ENCODE measurements at places on chromosomes 3 and 15.

DNA sequence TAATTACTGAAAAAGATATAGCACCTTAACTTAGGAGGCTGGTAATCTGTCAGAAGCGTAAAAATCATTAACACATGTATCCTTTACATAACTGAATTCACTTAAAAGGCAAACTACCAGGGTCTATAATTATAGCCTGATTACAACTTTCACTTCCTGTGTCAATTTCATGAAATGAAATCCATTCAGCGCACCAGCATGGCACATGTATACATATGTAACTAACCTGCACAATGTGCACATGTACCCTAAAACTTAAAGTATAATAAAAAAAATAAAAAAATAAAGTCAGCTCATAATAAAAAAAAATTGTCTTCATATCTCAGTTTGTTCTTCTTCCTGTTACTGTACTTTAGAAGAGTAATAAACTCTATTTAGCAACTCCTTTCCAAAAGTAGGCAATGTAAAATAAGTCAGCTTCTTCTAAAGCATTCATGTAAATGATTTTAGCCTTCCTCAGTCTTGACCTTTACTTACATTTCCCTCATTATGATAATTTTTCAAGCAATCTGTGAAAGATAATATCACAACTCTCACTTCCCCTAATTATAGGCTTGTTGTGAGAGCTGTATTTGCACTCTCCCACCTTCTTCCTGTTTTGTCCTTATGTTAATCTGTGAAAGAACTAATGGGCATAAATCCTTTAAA, 50.1 kb downstream of the KBTBD8 start:
- no peak for DNase-seq

DNA sequence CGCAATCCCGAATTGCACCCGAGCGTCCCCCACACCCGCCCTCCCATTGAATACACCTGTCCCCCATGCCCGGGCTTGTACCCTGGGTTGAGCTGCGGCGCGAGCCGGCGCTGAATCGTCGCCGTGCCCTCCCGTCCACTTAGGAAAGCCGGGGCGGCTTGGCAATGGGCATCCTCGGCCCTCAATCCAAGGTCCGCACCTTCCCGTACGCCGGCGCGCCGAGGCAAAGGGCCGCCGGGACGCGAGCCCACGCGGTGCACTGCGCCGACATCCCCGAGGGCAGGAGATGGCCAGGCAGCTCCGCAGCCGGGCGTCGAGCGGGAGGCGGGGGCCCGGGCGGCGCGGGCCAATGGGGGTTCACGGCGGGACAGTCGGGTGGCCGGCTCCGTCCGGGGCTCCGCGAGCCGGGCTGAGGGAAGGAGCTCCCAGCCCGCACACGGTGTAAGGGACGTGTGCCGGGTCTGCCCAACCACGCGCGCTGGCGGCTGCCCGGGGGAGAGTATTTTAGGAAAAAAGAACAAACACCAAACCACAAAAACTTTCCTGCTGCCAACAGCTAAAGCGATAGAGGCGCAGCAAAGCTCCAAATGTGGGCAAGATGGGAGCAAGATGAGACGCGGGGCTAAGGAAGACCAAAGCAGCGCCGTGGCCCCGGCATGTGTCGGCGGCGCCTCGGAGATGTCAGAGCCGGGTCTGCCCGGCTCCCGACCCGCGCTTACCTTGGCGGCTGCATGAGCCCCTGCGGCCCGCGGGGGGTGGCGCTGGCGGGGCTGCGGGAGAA, 621 bp downstream of the RGMA start:
- no peak for DNase-seq

GRCh38 chr15:90650956-90651689, 66.0 kb upstream of the BLM start:
- no peak for DNase-seq

DNA sequence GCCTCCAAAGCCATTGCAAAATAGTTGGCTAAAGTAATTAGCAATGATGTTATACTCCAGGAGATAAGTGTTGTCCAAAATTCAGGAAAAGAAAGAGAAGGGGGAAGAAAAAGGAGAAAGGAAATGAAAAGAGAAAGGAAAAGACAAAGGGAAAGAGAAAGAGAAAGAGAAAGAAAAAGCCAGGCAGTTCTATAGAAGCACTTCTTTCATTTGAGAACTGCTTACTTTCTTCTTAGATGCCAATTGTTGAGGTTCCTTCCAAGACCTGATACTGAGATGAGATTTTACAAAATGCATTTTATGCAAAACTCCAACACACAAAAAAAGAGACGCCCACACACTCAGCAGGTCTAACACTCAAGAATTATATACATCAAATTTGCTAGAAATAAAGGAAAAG, 298.4 kb downstream of the KCNH8 start:
- no peak for DNase-seq

GRCh38 chr3:180239939-180240338, 203.2 kb upstream of the PEX5L start:
- no peak for DNase-seq

- no peak for DNase-seq
These were observed 974.4 kb upstream of the ALCAM start for GRCh38 chr3:104392327-104392726.

DNA sequence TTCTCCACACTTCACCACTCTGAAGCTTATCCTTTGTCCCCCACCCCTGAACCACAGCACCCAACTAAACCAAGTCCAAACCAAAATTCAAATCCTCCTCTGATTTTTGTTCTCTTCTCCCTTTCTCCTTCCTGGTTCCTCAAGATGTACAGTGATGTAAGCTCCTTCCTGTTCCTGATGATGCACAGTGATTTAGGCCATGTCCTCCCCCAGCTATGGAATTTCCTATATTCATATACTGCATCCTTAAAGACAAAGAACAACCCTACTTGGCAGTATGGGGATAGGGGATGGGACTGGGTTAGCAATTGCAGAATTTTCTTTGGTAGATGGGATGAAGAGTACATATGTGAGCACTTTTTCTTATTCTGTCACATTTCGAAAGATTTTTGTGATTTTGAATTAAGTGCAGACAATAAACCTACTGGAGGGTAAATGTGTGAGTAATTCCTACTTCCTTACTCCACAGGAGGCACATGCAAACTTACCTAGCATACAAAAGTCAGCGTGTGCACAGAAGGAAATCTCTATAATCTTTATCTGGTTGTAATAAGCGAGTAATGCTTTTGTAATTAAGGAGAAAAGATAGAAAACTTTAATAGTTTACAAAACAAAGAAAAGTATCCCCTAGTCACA, 125.0 kb downstream of the ANO10 start:
- DNase-seq = no peak

GRCh38 chr15:96123630-96124187, 206.8 kb upstream of the NR2F2 start:
- no peak for DNase-seq

GRCh38 chr15:24955531-24955921, 739 bp downstream of the SNRPN start:
- DNase-seq = no peak

DNA sequence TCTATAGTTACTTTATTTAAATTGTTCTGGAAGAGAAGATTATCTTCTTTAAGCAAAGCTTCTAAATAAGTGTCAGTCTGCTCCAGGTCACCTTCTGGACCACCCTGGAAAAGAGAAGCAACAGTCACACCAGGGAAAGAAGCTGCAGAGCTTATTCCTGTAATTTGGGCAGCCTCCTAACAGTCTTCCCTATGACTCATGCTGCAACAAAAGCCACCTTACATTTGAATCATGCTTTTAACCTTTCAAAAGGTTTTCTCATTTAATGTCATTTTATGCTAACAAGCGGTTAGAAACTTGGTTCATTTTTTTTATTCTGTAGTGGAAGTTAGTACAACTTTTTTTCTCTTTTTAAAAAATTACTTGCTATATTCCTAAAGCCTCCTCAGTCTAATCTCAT, 5.3 kb upstream of the GUCA1C start:
- no peak for DNase-seq

DNA sequence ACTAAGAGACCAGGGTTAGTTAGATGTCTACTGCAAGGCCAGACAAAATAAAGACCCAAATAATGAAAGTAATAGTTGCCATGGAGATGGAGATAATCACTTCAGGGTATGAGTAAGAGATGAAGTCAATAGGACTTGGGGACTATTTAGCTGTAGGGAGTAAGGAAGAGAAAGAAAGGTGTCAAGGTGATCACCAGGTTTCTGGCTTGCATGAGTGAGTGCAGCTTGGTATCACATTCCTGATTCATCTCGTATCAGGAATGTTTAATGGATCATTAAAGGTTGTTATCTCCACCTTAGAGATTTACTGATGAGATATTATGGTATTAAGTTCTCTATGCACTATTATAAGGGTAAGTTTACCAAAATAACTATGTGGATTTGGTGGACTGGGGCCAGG, 357.4 kb upstream of the ATP11B start:
- no peak for DNase-seq

GRCh38 chr15:88985547-88986393, 72.6 kb upstream of the MFGE8 start:
- DNase-seq = no peak

GRCh38 chr3:185176750-185177359, 24.0 kb upstream of the C3orf70 start:
- DNase-seq = peak; percentile 56

DNA sequence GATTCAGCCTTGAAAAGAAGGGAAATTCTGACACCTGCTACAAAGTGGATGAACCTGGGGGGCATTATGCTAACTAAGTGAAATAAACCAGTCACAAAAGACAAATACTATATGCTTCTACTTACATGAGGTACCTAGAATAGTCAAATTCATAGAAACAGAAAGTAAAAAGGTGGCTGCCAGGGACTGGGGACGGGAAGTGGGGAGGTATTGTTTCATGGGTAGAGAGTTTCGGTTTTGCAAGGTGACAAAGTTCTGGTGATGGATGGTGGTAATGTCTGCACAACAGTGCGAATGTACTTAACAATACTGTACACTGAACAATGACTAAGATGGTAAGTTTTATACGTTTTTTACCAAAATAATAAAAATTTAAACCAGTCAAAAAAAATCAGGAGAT, 4.8 kb downstream of the IDH2 start:
- DNase-seq = no peak

GRCh38 chr3:40387001-40387894, at the start of gene ENTPD3:
Gene ENTPD3, plus strand, starts transcription at chr3:40387184. Its CDS starts 874 bp downstream, at chr3:40388058.
- no peak for DNase-seq

DNA sequence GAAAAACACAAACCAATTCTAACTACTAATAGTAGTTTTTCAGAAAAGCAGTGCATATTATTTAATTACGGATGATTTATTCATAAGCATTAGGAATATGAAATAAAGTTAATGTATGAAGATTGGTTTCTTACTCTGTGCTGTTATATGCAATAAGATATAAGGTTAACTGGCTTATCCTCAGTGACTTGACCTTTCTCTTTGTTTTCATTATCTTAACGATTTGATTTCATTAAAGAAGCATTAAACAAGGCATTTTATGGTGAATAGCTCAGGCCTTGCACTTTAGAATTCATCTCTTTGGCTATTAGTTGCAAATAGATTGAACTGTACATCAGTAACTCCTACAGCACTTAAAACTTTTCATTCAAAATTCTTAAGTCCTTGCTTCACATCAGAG, 28.9 kb downstream of the RAP2B start:
- DNase-seq = no peak

DNA sequence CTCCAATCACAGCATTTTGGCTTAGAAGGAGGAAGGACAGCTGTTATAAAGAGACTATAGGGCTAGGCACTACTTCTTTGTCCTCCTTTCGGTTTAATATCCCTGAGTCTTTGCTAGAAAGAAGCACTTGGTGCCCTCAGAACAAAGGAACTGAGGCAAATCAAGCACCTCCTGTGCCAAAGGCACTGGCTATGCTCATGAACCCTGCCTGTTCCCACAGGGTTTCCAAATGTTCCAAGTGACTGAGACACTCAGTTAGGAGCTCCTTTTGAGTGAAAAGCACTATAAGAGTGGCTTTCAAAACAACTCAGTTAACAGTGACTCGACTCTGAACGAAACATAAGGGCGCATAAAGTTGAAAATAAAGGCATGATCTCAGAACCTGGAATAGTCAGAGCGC, 25.0 kb downstream of the TBC1D2B start:
- no peak for DNase-seq

- DNase-seq = no peak
These were observed 2.6 kb upstream of the FLNB start for GRCh38 chr3:58005669-58006068.

DNA sequence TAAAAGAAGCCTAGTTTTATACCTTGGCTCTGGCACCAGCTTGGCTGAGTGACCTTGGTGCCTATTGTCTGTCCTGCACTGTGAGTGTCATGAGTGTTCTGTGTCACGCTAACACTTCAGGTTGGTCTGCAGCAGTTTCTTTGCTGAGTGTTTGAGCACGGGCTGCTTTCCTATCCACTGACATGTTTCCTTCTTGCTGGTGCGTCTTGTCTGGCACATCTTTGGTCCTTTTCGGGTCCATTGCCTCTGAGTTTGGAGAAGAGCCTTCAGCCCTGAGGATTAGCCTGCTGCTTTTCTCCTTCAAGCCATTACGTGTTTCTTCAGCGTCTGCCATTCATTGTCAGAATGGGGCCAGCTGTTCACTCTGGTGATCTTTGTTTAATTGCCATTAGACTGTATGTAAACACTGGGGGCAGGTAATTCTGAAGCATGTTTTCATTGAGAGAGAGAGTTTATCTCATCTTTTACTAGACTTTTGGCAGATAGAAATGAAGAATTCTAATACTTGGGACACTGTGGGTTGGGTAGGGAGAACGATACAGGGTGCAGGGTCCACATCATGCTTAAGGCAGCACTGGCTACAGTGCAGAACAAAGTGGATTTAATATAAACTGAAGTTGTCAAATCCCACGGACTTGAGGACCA, 55.5 kb downstream of the LRRC28 start:
- peak; percentile 41 for DNase-seq

DNA sequence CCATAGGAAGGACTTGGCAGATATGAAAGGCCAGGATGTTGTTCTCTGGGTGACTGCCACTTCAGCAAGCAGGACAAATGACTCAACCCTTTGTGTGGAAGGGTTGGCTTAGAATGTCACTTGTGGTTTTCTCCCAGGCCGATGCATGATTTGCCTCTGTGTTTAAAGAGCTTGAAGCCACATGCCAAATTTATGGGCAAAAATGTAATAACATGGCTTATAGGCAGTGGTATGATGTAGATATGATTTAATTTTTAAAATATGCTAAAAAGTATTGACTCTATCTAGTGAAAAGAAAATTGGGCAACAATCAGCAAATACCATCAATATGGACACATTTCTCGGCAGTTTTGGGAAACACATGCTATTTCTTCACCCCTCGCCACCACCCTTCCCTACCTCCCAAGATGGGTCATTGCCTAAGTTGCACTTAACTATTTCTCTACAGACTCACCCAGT, 114.6 kb downstream of the CYP19A1 start:
- peak; percentile 71 for DNase-seq

- no peak for DNase-seq
These were observed 2.7 kb upstream of the CSK start for GRCh38 chr15:74779162-74779648.

- no peak for DNase-seq
These were observed 168.7 kb upstream of the TMCO5A start for GRCh38 chr15:37765786-37766185.

GRCh38 chr15:92636401-92636907, 19.1 kb downstream of the FAM174B start:
- DNase-seq = no peak

DNA sequence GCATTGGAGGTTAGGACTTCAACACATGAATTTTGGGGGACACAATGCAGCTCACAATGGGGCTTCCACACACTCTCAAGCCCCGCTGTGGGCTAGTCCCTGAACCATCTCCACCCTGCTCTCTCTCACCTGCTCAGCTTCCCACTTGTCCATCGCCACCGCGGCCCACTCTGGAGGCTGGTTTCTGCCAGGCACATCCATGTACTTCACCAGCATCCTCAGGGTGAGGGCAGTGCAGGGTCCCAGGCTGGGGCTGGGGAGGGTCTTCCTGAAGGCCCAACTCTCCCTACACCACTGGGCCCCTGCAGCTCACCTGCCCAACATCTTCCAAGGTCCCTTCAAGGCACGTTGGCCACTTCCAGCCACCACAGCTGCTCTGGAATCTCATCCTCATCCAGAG, 46.4 kb downstream of the KLF15 start:
- DNase-seq = no peak

All from pons (tissue), 1 donor.